ENCODE measurements at places on chromosomes 7 and 10.

GRCh38 chr7:35617041-35617440, 77.9 kb downstream of the HERPUD2 start:
- DNase-seq = no peak

DNA sequence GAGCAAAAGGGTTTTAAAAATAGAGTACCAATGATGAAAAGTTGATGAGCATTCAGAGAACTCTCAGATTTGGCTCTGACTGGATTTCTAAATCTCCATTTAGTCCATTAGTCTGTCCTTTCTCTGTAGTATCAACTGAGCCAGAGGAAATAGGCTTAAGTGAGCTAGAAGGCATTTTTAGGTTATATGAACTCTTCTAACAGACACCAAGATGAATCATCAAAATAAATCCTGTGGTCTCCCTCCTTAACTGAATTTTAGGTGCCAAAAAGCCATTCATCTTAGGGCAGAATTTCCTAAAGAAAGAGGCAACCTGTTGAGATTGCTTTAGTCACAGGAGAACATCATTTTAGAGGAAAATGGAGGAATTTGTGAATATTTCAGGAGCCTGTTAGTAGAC, 305.1 kb downstream of the AUTS2 start:
- DNase-seq = no peak

- peak; percentile 57 for DNase-seq
Measured at GRCh38 chr10:91590904-91591796, 41.7 kb downstream of the PPP1R3C start.

- DNase-seq = no peak
Measured at GRCh38 chr10:110357252-110357780, 52.6 kb upstream of the SMNDC1 start.

GRCh38 chr10:70992436-70992835, 104.1 kb upstream of the PCBD1 start:
- no peak for DNase-seq

- DNase-seq = peak; percentile 40
Measured at GRCh38 chr10:46308113-46308415, 21.3 kb downstream of the ANTXRL start.

DNA sequence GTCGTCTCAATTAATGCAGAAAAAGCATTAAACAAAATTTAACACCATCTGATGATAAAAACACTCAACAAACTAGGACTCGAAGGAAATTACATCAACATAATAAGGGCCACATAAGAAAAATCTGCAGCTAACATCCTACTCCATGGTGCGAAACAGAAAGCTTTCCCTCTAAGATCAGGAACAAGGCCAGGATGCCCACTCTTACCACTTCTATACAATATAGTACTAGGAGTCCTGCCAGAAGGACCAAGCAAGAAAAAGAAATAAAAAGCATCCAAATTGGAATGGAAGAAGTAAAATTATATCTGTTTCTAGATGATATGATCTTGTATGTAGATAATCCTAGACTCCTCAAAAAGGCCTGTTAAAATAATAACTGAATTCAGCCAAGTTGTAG, 143.8 kb upstream of the GPR22 start:
- no peak for DNase-seq

- no peak for DNase-seq
Measured at GRCh38 chr10:122740640-122741039, 41.0 kb upstream of the C10orf120 start.

GRCh38 chr10:112752288-112752687, 197.8 kb upstream of the TCF7L2 start:
- no peak for DNase-seq

- DNase-seq = no peak
Measured at GRCh38 chr10:93821051-93821772, 63.5 kb downstream of the LGI1 start.

- DNase-seq = no peak
Measured at GRCh38 chr10:109899356-109900331, 23.7 kb downstream of the XPNPEP1 start.

DNA sequence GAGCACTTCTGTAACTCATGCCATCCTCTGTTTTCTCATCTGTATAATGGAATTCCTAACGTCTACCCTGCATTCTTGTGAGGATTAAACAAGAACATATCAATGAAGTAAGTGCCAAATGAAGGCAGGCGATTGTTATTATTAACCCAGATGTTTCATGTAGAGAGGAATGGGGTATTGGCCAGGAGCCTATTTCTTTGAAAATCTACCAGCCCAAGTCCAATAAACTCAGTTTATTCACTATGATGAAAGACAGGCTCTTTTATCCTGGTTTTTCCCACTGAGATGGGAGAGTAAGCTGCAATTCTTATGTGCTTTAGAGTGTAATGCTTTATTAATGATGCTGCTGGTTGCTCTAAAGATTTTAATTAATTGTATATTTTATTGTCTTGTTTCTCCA, 9.6 kb downstream of the CTTNBP2 start:
- no peak for DNase-seq

GRCh38 chr7:98771941-98772603, 97.7 kb downstream of the TMEM130 start:
- no peak for DNase-seq

- no peak for DNase-seq
Measured at GRCh38 chr7:80641548-80641947, 3.1 kb downstream of the CD36 start.

GRCh38 chr7:155997431-155998327, 185.4 kb upstream of the SHH start:
- DNase-seq = no peak

DNA sequence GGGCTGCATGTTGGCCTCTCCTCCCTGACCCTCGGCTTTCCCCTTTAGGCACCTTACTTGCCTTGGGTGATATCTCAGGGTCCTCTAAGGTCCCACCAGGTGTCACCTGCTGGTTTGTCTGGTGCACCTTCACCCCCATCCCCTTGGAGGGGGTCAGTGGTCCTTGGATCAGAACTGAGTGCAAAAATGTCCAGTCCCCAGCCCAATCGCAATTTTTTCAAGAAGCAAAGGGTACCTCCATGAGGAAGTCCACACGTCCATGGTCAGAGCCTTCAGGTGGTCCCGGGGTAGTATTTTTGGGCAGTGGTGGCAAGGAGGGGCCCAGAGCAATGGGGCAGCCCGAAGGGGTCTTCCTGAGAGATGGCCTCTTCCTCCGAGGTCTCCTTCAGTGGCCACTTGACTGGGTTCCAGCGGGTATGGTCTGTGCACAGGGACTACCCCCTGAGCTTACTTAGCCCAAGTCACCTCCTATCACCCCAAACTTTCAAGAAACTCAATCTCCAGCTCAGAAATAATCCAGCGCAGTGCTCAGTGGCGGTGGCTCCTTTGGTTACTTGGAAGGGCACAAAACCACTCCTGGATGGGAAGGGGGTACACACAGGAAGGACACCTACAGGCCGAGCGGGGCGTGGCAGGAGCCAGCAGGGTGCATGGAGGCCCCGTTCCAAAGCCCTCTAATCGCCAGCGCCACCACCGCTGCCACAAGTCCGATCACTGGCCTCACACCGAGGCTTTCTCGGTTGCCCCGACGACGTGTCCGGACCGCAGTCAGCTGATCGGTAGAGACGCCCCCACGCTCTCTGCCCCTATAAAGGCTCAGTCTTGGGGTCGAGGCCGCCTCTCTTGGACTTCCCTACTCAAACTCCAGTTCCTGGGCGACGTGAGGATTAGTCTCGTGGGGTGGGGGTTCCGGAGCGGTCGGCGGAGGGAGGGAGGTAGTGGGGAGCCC, 4.5 kb downstream of the SAP25 start:
- DNase-seq = no peak

- DNase-seq = no peak
Measured at GRCh38 chr10:117627561-117627960, 85.0 kb downstream of the EMX2 start.

- no peak for DNase-seq
Measured at GRCh38 chr7:28509251-28510025, 97.1 kb downstream of the CREB5 start.

DNA sequence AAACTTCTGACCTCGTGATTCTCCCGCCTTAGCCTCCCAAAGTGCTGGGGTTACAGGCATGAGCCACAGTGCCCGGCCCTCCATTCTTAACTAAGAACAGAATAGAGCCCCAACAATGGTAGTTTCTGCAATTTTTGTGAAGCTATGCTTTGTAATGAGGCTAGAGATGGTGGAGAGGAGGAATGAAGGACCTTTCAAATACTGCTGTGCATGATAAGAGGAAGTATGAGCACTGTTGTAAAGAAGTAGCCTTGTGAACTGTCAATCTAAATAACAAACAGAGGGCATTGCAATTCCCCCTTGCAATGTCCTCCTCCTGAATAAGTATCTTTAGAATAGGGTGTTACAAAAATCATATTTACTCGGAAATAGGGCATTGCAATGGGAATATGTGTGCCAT, 70.2 kb downstream of the EVX1 start:
- no peak for DNase-seq

DNA sequence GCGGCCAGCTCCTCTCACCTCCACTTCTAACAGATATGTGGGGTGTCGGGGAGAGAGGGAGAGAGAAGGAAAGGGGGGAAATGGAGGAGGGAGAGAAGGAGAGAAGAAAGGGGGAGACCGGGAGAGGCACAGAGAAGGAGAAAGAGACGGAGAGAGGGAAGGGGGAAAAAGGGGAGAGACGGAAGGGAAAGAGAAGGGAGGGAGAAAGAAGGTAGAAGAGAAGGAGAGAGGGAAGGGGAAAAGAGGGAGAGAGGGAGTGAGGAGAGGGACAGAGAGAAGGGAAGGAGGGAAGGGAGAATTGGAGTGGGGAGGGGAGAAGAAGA, 3.0 kb downstream of the VSTM2A start:
- no peak for DNase-seq

DNA sequence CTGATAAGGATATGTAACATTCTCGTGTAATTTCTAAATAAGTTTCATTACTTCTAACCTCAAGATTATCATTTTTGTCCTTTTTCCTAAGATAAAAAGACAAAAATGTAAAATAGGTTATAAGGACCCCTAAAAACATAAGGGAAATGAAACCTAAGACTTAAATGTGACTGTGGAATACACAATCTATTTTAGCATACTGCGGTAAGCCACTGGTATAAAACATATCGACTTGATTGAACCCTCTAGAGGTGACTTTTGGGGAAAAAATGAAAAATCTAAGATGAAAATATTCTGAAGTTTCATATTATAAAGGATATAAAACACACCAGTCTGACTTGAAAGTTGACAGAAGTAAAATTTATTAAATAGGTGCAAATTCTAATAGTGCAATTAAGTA, 1.9 kb downstream of the NAMPT start:
- DNase-seq = no peak

DNA sequence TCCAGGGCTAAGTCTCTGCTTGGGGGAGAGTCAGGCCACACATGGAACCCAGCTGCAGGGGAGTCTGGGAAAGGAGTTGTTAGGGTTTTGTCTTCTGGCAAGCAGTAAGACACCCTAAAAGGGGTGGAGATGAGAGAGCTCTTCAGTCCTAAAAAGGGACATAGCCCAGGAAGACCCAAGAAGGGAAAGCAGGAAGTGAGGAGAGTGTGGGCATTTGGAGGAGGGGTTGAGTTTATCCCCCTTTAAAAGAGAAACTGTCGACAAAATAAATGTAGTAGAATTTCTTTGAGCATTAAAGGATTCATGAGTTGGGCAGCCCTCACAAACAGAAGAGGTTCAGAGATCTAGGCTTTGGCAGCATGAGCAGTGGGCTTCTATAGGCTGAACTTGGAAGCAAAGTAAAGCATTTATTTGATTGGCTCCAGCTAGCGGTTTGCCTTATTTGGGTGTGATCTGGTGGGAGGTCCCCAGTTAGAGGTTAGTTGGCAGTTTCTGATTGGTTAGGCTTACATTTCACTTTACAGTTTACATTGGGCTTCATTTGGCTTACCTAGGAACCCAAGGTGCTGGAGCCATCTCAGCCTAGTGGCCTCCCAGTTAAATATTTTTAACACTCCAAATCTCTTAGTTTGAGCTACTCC, 246.7 kb downstream of the CAMK1D start:
- DNase-seq = no peak

DNA sequence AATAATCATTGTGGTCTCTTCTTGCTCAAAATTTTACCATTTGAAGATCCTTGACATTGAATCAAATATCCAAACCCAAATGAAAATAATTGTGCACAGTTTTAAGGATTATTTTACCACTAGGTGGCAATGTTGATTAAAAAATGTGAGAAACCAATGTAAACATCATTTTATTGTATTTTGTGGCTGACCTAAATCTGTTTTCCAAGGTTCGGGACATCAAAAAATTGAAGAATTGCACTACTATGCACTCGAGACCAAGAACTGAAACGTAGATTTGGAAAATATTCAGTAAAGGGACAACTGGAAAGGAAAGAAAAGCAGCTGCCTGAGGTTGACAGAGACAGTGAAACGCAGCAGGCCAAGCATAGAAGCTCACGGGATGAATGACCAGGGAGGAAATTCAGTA, 259.3 kb downstream of the SNX13 start:
- DNase-seq = no peak

GRCh38 chr10:29102636-29103035, 186.2 kb upstream of the LYZL1 start:
- DNase-seq = no peak

DNA sequence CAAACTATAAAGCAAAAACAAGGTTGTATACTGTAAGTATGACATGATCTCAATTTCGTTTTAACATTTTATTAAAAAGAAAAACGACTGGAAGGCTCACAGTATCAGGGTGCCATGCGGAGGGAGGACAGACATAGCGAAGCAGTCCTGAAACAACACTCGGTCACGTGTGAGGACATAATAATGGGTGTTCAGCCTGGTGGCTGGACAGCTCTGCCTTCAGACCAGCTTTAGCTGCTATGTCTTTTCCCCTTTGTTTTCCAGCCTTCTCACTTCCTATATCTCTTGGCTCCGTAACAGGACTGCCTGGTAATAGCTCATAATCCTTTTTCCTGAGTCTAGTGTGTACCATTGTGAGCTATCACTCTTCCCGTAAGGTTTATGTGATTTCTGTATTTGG, 18.4 kb upstream of the KLF14 start:
- DNase-seq = no peak

DNA sequence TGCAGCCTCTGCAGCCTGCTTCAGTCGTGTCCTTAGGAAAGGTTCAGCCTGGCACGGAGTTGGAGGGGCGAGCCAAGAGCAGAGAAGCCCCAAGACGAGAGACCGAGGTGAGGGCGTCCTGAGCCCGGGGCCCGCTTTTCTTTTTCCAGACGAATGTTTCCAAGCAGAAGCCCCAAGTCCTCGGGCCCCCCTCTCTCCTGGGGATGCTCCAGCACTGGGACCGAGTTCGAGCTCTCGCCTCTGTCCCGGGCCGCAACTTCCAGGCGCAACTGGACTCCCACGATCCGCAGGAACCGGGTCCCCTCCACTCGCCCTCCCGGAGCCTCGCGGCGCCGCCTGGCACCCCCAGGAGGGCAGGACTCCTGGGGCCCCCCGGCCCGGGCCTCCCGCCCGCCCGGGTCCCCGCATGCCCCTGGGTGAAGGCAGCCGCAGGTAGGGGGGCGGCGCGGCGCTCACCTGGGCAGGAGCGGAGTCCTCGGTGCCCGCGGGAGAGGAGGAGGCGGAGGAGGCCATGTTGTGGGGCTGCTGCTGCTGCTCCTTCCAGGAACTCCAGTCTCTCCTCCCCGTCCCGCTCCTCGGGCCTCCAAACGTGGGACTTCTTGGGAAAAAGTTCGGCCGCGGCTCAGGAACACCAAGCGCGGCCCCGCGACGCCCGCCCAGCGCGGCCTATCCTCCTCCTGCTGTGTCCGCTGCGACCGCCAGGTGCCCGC, 45.3 kb upstream of the CDK1 start:
- peak; percentile 60 for DNase-seq

- DNase-seq = no peak
Measured at GRCh38 chr7:48183965-48184364, 12.7 kb downstream of the ABCA13 start.

GRCh38 chr10:14653271-14654161, 121.2 kb downstream of the FAM107B start:
- no peak for DNase-seq
